ENCODE measurements at places on chromosomes 6 and 20.

- DNase-seq: no peak
Measured at GRCh38 chr6:142848156-142848555, 96.8 kb downstream of the HIVEP2 start.

DNA sequence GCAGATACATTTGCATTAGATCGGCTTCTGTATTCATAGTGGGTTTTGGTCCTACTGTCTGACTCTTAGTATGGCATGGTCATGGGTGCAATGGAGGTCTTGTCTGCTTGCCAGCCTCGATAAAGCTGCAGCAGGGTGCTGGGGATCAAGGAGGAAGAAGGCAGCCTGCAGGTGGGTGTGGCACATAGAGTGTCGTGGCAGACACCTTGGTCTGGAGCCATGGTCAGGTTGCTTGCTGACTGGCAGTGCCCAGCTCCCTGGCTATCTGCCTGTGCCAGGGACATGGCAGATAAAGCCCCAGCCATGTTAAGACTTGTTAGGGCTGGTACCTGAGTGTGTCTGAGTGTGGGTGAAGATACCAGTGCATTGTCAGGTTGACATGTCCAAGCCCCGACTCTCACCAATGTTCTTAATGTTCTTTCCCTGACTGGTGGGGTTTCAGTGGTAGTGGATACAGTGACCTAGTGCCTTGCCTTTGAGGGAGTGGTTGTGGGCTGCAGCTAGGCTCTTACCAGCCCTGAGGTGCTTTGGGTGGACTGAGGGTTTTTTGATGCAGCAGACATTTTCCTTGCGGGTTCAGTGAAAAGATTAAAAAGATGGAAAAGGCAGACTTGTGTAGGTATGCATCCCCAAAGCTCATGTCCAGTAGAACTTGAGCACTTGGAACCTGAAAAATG, 1.8 kb downstream of the FAM83D start:
- no peak for DNase-seq

DNA sequence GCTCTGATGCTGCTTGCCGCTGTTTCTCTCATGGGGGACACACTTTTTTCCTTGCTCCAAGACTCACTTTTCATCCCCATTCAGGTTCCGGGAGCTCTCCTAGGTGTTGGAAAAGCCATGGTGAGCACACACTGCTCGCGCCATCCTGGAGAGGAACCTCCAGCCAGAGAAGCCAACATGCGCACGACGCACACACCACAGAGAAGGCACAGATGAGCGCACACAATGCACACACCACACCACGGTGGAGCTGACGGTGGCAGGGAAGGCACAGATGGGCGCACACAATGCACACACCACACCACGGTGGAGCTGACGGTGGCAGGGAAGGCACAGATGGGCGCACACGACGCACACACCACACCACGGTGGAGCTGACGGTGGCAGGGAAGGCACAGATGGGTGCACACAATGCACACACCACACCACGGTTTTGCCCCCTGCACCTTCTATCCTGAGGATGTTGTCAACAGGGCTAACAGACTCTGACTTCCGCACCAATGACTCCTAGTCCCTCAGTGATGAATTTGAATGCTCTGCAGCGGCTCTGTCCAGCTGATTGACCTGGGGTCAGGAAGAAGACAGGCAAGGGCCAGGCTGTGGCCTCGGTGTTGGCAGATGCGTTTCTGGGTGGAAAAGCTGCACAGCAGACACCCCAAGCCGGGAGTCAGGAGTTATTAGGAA, 154.7 kb downstream of the ERMARD start:
- no peak for DNase-seq

DNA sequence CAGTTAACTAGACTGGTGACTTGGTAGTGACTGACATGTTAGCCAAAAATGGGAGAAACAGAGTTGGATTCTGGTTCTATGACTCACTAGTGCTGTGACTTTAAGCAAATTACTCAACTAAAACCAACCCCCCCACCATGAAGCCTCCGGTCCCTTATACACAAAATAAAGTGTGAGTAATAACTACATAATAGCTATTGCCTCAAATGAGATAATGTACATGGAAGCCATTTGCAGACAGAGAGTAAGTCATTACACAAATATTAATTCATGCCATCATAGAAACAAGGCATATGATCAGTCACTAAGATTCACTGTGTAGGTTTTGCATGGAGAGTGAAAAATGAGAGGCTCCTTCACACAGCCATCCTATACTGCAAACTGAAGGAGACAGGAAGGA, 111.9 kb downstream of the HIVEP2 start:
- DNase-seq: no peak

- DNase-seq: no peak
Measured at GRCh38 chr20:1938464-1939269, 43.5 kb downstream of the SIRPA start.

- no peak for DNase-seq
Measured at GRCh38 chr20:47057661-47058060, 163.0 kb downstream of the EYA2 start.

DNA sequence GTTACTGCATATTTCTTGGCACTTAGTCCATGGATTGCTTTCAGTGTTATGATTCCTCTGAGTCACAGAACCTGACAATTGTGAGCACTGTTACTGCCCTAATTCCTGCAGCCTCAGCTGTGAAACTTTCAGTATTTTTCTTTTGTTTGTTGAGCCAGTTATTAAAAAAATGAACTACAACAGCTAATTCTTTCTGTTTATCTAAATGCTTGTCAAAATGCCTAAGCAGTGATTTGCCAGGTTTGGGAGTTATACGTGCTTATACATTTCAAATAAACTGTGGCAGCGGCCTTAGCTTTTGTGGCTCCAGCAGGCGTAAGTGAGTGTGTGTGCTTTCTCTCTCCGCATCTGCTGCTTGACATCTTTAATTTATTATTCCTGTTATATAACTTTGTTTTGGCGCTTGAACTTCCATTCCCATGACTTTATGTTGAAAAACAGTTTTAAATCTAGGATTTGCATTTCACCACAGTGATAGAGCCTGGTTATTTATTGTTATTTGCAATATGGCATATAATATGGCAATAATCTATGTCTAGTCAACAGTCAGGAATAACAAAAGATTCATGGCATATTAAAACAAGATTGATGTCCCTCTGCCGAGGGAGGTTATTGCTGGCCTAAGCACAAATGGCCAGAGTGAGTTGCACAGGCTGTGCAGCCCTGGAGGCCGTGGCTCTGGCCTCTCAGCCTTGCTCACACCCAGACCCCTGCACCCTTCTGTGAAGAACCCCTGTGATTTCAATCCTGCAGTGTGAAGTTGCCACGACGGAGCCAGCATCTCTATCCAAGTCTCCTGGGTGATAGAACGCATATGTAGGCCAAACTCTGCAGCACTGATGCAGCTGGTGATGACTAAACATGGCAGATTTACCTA, 303.4 kb downstream of the THBS2 start:
- no peak for DNase-seq

DNA sequence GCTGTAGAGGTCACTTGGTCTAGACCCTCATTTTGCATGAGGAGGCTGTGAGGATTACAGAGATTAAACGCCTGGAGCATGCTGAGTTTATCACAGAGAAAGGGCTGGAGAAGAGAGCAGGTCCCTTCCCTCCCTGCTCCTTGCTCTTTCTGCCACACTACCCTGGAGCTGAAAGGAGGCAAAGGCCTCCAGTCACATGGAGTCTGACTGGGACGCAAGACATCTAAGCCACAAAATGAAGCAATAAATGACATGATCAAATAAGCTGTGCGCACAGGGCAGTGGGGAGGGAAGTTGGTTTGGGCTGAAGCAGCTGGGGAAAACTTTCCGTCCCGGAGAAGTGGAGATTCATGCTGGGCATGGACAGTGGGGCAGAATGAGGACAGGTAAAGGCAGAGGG, 33.3 kb downstream of the ATXN1 start:
- no peak for DNase-seq

- no peak for DNase-seq
Measured at GRCh38 chr20:35000311-35000921, 44.7 kb downstream of the MYH7B start.

- no peak for DNase-seq
Measured at GRCh38 chr20:16664020-16664419, 65.8 kb upstream of the SNRPB2 start.

- no peak for DNase-seq
Measured at GRCh38 chr6:48318670-48319069, 207.7 kb upstream of the PTCHD4 start.

DNA sequence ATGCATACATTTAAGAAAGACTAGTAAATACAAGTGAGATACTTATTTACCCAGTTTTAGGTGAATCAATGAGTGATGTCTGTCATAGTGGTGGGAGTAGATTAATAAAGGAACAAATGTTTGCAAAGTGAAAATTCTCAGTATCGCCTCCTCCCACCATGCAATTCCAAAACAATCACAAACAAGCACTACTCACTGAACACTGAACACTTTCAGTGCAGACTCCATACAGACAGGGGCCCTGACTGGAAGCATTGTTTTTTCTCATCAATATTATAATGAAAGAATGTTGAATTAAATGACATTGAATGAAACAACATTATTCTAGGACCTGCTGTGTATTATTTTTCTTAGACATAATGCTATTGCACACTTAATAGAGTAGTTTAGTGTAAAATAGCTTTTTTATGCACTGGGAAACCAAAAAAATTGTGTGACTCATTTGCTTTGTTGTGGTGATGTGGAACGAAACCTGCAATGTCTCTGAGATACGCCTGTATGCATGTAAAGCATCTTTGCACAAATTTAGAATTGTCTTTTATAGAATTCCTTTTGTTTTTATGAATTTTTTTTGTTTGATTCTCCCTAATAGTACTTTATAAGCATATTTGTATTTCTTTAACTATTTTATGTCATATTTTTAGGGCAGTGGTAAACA, 317.5 kb downstream of the UTRN start:
- no peak for DNase-seq

- DNase-seq: no peak
Measured at GRCh38 chr6:138728662-138729061, 44.9 kb upstream of the CCDC28A start.

DNA sequence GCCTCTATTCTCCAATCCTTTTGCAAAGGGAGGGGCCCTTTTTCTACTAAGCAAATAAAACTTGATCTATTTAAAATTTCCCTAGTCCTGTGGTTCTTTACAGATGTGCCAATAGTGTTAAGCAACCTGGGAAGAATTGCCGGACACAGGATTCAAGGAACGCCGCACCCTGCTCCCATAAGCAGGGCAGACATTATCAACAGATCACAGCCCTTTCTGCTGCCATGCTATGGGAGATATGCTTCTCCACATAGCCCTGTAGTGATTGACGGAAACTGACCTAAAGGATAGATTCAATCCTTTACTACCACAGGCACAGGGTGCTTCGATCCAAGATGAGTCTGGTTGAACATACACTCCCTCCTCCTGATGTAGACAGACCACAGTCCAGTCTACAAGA, 118.4 kb upstream of the TRAF3IP2 start:
- DNase-seq: no peak

- DNase-seq: no peak
Measured at GRCh38 chr20:47863981-47864380, 78.7 kb upstream of the SULF2 start.

DNA sequence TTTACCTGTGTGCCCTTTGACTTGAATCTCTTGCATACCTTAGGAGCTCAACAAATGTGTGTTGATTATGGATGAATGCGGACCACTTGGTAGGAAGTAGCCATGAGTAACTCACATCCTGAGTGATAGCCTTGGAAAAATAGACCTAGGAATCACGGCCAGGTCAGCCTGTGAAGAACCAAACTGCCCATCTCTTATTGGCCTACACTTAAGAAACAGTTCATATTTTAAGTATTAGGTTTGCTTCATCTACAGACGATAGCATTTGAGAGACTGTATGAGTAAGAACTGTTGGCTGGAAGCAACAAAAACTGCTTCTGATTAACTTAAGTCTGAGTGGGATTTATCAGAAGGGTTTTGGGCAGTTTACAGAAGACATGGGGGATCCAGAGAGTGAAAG, 320.1 kb upstream of the PRND start:
- DNase-seq: no peak

GRCh38 chr6:28802417-28803336, 121.1 kb downstream of the TRIM27 start:
- DNase-seq: no peak

- no peak for DNase-seq
Measured at GRCh38 chr6:148441454-148441911, 98.8 kb downstream of the SASH1 start.

GRCh38 chr20:35171753-35172433, at the start of gene PROCR:
Gene PROCR (plus strand): TSS chr20:35172072. CDS start chr20:35172155, 83 bp downstream.
- peak; percentile 5 for DNase-seq

- DNase-seq: no peak
Measured at GRCh38 chr20:63404129-63405085, 43.3 kb upstream of the CHRNA4 start.

DNA sequence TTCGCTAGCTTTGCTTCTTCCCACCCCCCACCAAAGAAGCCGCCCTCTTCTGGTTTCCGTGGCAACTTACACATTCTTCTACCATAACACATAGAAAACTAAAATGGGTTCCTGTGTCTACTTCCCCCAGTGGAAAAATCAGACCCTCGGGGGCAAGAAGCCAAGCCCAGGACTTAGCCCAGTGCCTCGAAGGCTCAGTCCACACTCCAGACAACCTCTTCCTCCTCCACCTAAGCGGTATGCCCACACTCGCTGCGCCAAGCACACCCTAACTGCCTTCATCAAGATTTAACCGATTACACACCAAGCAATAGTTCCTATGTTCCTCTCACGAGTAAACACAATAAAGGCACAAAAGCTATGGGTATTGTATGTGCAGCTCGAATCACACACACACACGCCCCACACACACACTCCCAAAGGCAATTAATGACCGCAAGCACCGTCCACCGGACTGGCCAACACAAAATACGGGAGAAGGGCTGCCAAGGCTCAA, 537 bp downstream of the PPIL4 start:
- peak; percentile 3 for DNase-seq

- DNase-seq: no peak
Measured at GRCh38 chr6:125808060-125808459, 17.3 kb downstream of the NCOA7 start.

- DNase-seq: no peak
Measured at GRCh38 chr6:141437011-141437410, 695.7 kb upstream of the GJE1 start.

GRCh38 chr6:128168244-128168643, 267.4 kb upstream of the THEMIS start:
- no peak for DNase-seq

DNA sequence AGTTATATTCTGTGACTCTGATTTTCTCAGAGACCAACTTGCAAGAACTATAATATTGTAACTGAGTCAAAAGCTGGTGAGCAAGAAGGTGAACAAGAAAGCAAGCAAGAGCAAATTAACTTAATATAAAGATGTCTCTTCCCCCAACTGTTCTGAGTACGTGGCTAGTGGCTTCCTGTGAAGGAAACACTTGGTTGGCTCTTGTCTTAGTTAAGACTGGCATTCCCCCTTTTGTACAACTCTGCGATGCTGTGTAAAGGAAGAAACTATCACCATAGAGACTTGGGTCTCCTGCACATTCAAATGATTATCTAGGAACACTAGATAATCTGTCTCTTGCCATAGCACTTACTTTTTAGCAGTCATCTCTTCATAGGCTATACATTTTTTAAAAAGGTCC, 47.3 kb upstream of the TNFAIP3 start:
- DNase-seq: no peak

Measured in amygdala (tissue), 56 donors.